ENCODE measurements at places on chromosomes 6 and 20. TPM values are rescaled to one million over a fixed set of nuclear protein-coding genes. Genes with fewer than 3 reads are reported as not detected.

- H3K4me1 ChIP-seq: peaks cover 4% of the 10 kb centered on the region
- no peaks in the 10 kb centered on the region for H3K36me3 ChIP-seq
- no peak overlapping the region for H3K4me3 ChIP-seq
- no peak overlapping the region for H3K27ac ChIP-seq
- H3K27me3 ChIP-seq: no peaks in the 10 kb centered on the region
Observed at GRCh38 chr6:22141241-22141745, 155.5 kb downstream of the PRL start.

UBE2C gene
- total RNA-seq: 5.9 TPM

DNA sequence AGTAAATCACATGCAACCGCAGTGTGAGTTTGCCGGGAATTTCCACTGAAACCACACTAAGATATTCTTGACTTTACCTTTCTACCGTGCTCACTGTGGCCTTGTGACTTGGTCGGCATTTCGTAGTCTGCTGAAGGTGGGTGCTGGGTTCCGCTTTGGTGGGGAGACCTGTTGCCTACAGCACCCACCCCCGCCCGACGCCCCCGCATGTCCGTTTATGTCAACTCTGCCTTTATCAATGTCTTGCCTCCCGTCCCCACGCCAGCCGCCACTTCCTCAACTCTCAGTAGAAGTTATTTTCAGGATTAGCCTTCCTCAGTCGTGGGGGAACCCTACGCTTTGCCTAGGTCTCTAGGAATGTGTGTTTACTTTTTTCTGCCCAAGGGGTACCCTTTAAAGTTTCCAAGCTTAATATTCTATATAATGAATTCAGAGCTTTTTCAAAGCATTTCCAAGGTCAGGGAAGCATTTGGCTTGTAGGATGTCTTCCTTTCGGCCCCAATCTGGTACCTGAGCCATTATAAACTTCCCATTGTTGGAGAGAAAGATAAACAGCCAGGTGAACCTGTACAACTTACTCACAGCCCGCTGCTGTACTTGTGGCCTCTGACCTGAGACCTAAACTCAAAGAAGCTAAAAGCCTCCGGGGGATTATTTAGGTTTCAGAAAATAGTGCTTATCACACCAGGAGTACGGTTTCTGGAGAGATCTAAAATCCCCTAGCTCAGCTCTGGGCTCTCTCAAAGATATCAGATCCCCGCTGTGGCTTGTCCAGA, 54.2 kb downstream of the TBC1D7 start:
- peak; percentile 88 for DNase-seq
- H3K4me3 ChIP-seq: peak overlapping the region; percentile 52
- H3K27ac ChIP-seq: peak overlapping the region; percentile 87
- H3K4me1 ChIP-seq: no peaks in the 10 kb centered on the region
- no peaks in the 10 kb centered on the region for H3K27me3 ChIP-seq

- peak overlapping the region; percentile 72 for H3K4me3 ChIP-seq
- H3K27ac ChIP-seq: peak overlapping the region; percentile 51
- no peaks in the 10 kb centered on the region for H3K27me3 ChIP-seq
- no peaks in the 10 kb centered on the region for H3K36me3 ChIP-seq
- no peaks in the 10 kb centered on the region for H3K4me1 ChIP-seq
- no peak for DNase-seq
Observed at GRCh38 chr6:80105972-80106417, 476 bp upstream of the BCKDHB start.

DNA sequence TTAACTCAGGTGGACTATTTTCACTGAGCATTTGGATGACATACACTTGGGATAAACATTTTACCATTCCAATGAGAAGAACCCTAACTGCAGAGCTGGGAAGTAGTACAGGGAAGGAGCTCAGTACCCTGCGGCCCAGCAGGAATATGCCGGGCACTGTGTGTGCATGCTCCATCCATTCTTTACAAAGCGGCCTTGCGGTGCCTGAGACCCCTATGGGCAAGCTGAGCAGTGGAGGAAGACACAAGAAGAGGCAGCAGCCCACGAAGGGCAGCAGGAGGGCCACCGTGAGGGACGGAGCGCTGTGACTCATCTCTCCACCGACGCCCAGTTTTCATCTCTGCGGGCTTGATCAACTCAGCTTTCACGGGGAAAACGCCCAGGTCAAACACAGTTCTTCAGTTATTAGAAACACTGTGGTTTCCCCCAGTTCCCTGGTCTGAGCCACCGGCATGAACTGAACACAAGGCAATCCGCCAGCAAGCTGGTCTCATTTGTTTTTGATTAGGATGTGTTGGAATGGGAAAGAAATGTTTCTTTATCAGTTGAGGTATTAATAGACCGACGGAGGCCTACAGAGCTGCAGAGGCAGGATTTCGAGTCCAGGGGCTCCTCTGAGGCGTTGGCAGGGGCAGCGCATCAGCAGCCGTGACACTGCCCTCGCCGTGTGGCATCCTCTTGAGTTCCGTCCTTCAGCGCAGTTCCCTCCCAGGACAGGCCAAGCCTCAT, 44.9 kb downstream of the IRF4 start:
- no peaks in the 10 kb centered on the region for H3K4me1 ChIP-seq
- no peaks in the 10 kb centered on the region for H3K36me3 ChIP-seq
- H3K4me3 ChIP-seq: no peak overlapping the region
- no peak overlapping the region for H3K27ac ChIP-seq

NMBR gene
- not detected for total RNA-seq

DNA sequence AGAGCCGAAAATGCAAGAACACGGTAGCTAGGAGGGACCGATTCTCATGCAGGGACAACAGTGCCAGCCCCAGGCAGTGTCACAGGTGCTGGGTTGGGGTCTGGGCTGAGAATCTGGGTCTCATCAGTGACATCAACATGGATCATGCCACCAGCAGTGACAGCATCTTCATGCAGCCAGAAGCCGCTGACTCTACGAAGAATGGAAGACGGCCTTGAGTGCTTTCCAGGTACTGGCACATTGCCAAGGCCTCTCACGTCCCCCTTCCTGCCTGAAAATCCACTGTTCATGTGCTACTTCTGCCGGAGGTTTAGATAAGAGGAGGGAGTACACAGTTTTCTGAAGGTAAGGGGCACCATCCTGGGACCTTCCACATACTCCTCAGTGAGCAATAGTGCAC, 141.1 kb upstream of the FOXQ1 start:
- peaks cover 7% of the 10 kb centered on the region for H3K27me3 ChIP-seq
- H3K36me3 ChIP-seq: no peaks in the 10 kb centered on the region
- H3K27ac ChIP-seq: no peak overlapping the region
- no peak overlapping the region for H3K4me3 ChIP-seq
- no peak for DNase-seq

GRCh38 chr6:3124667-3125066, 6.2 kb downstream of the BPHL start:
- H3K4me1 ChIP-seq: no peaks in the 10 kb centered on the region
- H3K36me3 ChIP-seq: peaks cover 3% of the 10 kb centered on the region
- no peak for DNase-seq
- no peak overlapping the region for H3K27ac ChIP-seq

DNA sequence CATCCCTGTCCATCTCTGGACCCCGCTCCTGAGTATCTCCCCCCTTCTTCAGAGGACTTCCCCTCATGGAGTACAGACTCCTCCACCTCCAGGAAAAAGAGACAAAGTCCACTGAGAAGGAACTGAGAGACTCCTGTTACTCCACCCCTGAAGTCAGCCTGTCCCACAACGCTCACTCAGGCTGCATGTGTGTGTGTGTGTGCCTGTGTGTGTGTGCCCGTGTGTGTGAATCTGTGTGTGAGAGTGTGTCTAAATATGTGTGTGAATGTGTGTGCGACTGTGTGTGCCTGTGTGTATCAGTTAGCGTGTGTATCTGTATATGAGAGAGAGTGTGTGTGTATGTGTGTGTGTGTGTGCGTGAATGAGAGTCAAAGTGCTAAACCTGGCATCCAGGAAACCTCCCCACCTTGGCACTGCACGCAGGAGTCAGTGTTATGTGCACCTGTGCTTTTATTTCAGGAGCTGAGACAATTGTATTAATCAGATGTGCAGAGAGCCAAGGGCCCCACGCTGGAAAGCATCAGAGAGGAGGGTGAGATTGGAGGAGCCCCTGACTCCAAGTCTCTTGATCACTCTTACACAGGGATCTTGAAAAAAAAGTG, 39.0 kb downstream of the HLA-A start:
- H3K27me3 ChIP-seq: no peaks in the 10 kb centered on the region
- DNase-seq: no peak
- H3K4me1 ChIP-seq: no peaks in the 10 kb centered on the region
- H3K27ac ChIP-seq: no peak overlapping the region
- H3K4me3 ChIP-seq: no peak overlapping the region
- H3K36me3 ChIP-seq: no peaks in the 10 kb centered on the region

DNA sequence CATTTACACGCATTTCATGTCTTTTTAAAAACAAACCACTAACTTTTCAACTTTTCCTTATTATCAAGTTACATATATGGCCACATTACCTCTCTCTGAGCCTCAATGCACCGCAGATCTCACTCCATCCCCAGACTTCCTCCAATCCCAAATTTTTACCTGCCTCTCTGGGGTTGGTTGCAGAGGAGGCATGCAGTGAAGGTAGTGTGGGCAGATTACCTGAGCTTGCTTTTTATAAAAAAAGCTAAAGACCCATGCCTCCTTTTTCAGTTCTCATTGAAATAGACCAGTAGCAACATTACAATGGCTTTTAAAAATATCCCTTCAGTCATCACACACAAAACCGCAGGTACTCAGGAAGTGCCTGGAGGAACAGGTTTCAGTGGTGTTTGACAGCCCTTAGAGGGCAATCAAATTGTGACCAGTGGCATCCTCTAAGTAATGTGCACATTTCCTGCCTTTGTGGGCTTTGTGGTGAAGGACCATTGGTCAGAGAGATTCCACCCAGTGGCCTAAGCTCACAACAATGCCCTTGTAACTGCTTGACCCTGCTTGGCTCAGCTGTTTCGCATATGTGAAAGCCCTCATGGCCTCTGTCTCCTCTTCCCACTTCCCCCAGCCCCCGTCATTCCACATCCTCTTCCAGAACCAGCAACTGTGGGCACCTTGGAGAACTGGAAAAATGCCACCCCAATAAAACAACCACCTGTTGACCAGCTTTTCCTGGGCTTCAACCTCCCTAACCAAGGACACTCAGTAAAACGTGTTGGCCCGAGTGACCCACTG, 30.2 kb upstream of the IL17A start:
- no peak overlapping the region for H3K27ac ChIP-seq
- no peaks in the 10 kb centered on the region for H3K4me1 ChIP-seq
- no peaks in the 10 kb centered on the region for H3K36me3 ChIP-seq
- H3K27me3 ChIP-seq: no peaks in the 10 kb centered on the region

- H3K27me3 ChIP-seq: no peaks in the 10 kb centered on the region
- H3K4me1 ChIP-seq: no peaks in the 10 kb centered on the region
Observed at GRCh38 chr6:50361641-50362331, 312.1 kb upstream of the DEFB112 start.

- H3K36me3 ChIP-seq: no peaks in the 10 kb centered on the region
- no peak overlapping the region for H3K4me3 ChIP-seq
- H3K27ac ChIP-seq: no peak overlapping the region
- H3K4me1 ChIP-seq: no peaks in the 10 kb centered on the region
- no peak for DNase-seq
- H3K27me3 ChIP-seq: no peaks in the 10 kb centered on the region
Observed at GRCh38 chr6:148239801-148240460, 102.7 kb upstream of the SASH1 start.

DNA sequence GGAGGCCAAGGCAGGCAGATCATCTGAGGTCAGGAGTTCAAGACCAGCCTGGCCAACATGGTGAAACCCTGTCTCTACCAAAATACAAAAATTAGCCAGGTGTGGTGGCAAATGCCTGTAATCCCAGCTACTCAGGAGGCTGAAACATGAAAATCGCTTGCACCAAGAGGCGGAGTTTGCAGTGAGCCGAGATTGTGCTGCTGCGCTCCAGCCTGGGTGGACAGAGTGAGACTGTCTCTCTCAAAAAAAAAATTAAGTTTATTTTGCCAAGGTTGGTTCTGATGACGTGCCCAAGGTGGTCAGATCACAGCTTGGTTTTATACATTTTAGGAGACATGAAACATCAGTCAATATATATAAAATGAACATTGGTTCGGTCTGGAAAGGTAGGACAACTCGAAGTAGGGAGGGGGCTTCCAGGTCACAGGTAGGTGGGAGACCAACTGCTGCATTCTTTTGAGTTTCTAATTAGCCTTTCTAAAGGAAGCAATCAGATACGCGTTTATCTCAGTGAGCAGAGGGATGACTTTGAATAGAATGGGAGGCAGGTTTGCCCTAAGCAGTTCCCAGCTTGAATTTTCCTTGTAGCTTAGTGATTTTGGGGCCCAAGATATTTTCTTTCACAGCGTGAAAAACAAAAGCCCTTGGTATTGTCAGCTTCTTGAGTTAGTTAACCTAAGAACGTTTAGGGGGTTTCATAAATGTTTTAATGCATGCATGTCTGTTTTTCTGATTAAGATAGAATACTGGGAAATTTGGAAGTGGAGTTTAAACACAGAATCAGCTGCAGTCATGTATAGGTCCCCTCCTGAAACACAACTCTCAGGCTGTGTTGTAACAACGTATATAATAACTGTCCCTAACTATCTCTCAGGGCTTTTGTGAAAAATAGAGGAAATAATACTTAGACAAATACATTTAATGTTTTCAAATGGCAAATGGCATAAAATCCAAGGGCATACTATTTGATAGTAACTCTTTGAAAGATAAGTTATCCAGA, 16.7 kb downstream of the ACOT13 start:
- no peaks in the 10 kb centered on the region for H3K4me1 ChIP-seq
- no peak overlapping the region for H3K4me3 ChIP-seq
- no peak for DNase-seq
- H3K27ac ChIP-seq: no peak overlapping the region
- H3K27me3 ChIP-seq: no peaks in the 10 kb centered on the region
- H3K36me3 ChIP-seq: no peaks in the 10 kb centered on the region

DNA sequence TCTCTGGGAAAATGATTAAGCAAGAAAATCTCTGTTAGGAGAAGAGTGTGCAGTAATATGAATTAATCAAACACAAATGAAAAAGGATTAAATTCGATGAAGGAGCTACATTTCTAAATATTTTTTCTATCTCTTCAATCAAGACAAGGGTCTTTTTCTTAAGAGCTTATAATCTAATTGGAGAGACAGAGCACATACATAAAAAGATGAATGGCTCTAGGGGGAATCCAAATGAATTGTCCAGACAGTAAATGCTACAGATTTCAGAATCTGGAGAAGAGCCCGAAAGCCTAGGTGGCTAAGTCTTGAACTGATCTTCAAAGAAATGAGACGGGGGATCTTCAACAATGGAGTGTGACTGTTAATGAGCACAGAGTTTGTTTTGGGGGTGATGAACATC, 723.6 kb downstream of the UTRN start:
- no peaks in the 10 kb centered on the region for H3K27me3 ChIP-seq
- no peaks in the 10 kb centered on the region for H3K36me3 ChIP-seq
- H3K4me3 ChIP-seq: no peak overlapping the region
- no peaks in the 10 kb centered on the region for H3K4me1 ChIP-seq

DNA sequence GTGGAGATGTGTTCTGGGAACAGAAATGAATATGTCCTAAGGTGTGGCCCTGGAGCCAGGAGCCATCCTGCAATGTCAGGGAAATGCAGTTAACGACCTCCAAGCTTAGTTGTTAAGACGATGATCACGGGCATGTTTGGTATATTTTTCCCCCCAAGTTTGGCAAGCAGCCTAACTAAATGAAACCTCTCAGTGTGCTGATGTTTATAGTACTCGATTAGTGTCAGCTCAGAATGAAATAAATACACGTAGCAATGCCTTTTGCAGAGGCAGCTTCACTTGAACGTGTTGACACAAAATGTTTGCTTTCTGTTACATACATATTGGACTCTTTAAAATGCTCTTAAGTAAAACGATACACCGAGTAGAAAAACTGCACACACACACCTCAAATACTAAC, 76.2 kb upstream of the OLIG3 start:
- no peaks in the 10 kb centered on the region for H3K4me1 ChIP-seq
- no peak overlapping the region for H3K27ac ChIP-seq
- H3K27me3 ChIP-seq: no peaks in the 10 kb centered on the region

- H3K36me3 ChIP-seq: no peaks in the 10 kb centered on the region
- H3K27me3 ChIP-seq: peaks cover 7% of the 10 kb centered on the region
- no peak overlapping the region for H3K4me3 ChIP-seq
- no peak overlapping the region for H3K27ac ChIP-seq
- H3K4me1 ChIP-seq: no peaks in the 10 kb centered on the region
Observed at GRCh38 chr6:44563397-44563796, 175.9 kb downstream of the CDC5L start.

Data from left lung (tissue), 14 donors.